ENCODE measurements at places on chromosomes 7 and 10.

GRCh38 chr10:3468919-3469638 is 296.5 kb upstream of the PITRM1 start:
- no peak for DNase-seq

GRCh38 chr10:1648648-1649047 is 88.7 kb downstream of the ADARB2 start:
- no peak for DNase-seq

- no peak for DNase-seq
These were observed 186.7 kb upstream of the KLF6 start for GRCh38 chr10:3971713-3972112.

- DNase-seq: no peak
These were observed 443.5 kb upstream of the ETV1 start for GRCh38 chr7:14432924-14433323.

DNA sequence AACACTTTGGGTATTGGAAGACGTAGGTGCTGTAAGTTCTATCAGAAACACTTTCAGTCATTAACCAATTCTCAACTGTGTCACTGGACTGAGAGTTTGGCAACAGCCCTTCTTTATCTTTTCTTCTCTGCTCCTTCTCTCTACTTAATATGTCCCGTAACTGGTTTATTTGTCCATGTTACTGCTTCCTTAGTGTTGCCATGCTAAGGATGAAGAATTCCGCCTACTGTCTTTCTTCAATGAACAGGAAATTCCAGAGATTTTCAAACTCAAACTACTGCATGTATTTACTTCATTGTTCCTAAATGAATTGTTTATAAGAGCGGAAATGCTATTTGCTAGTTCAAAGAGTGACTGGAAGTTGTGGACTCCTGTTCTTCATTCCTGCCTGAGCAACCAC is 143.7 kb downstream of the TAX1BP1 start:
- no peak for DNase-seq

DNA sequence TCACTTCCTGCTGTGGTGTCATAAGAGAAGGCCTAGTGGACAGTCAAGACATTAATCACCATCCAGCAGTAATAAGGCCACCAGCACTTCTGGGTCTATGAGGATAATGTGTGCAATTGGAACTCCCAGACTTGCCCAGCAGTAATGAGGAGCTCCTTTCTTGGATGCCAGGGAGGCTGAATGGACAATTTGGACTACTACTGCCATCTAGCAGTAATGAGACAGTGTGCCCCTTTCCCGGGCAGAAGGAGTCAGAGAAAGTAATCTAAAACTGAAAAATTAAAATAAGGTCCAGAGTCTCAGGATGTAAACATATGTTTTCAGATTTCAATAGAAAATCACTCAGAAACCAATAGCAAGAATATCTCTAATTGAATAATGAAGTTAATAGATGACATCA is 400.4 kb downstream of the CDC14C start:
- DNase-seq: no peak

- DNase-seq: no peak
These were observed 91.0 kb downstream of the MYL10 start for GRCh38 chr7:101537935-101538595.

- no peak for DNase-seq
These were observed 344.9 kb upstream of the CHRM2 start for GRCh38 chr7:136523571-136523970.

- no peak for DNase-seq
These were observed 5.0 kb upstream of the RBM17 start for GRCh38 chr10:6083523-6084475.

DNA sequence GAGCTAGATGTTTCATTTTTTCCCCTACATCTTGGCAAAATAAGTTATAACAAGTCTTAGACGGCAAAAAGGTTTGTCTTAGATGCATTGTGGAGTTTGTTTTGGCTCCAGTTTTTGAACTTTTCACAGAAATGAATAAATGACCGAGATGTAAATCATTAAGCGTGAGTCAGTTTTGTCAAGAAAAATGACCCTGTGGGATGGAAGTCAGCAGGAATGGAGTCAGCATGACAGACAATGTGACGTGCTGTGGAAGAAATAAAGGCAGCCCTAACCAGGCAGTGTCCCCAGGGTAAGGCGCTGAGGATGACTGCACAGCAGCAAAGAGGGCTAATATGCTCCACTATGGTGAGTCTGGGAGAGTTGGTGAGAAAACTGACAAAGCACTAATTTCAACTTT is 163.2 kb downstream of the NOC3L start:
- no peak for DNase-seq

- no peak for DNase-seq
These were observed 47.3 kb upstream of the CPN1 start for GRCh38 chr10:100128951-100129350.

DNA sequence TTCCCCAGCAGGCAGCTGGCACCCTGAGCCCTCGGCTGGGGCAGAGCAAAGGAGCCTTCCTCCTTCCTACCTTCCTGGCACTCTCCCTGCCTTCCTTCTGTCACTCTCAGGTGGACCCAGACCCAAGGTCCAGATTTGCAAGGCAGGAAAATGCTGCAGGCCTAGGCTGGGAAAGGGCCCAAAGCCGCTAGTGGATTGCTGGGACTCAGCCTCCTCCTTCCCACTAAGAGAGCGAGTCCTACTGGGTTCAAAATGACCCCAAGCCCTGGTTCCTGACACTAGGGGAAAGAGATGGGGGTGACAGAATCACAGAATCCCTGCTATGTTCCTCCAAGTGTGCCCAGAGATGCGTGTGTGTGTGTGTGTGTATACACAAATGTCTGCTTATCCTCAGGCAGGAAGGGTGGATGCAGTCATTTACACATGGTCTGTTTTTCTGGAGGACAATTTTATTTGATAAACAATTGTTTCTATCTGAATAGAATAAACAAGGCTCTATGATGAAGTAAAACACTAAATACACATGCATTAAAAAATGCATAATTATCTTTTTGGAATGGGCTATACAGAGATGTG is 1.3 kb upstream of the PLAU start:
- no peak for DNase-seq

GRCh38 chr7:143217806-143218205 is 4.0 kb upstream of the TAS2R40 start:
- no peak for DNase-seq

DNA sequence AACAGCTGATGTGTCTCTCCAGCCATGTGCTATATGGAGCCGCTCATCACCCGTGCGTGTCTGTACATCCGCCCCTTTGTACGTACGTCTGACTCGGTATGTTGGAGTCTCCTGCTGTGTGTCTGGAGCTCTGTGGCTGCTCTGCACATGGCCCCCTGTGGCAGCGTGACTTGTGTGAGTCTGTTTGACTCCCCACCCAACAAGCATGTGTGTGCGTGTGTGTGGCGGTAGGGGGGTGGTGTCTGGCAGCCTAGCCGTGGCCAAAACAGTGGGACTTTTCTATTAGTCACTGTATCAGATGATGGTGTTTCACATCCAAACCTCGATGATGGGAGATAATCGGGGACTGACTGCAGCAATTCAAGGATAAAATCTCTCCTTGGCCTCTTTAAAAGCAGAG is 94.1 kb downstream of the COL13A1 start:
- no peak for DNase-seq

DNA sequence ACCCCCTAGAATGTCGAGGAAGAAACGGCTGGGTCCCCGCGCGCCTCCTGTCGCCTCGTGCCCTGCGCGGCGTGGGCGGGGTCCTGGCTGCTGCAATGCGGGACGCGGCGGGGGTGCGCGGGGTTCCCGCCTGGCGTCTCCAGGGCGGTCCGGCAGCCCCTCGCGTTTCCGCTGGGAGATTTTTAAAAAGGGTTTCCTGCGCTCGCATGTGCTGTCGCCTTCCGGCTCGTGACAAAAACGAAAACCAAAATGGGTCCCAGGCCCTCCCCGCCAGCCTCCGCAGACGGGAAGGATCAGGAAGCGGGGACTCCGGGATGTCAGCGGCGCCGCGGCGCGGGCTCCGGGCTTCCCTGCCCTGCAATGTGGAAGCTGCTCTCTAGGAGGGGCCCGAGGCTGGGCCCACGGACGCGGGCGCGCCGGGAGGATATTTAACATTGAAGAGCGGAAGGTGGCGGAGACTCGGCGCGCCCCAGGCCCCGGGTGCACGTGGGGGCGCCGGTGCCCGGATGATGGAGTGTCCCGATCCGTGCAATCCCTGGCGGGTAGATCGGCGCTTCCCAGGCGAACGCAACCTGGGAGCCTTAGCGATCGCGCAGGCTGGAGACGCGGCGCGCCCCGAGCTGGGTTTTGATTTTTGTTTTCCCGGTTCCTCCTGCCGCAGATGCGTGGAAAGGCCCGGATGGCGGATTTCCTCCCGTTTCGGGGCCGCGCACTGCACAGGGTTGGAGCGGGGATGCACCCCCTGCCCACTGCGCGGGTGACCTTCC is 1.0 kb downstream of the PFKP start:
- DNase-seq: peak; percentile 25

DNA sequence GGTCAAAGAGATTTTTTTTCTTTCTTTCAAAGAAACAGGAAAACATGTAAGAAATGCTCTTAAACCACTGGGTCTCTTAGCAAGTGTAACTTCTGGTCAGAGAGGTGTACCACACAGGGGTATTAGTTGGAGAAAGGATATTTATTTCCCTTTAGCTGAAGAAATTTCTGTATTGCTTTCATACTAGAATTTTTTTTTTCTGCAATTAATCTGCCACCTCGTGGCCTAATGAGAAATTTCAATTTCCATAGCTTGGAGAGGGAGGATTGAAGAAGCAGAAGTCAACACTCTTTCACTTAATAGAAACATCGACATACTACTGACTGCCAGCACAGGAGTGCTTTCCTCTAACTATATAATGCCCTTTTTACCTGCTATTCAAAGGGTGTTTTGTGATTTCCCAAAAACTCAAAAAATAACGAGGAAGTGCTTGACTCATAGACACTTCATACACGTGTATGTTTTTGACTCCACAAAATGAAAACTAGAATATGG is 177.6 kb upstream of the NAMPT start:
- DNase-seq: no peak

DNA sequence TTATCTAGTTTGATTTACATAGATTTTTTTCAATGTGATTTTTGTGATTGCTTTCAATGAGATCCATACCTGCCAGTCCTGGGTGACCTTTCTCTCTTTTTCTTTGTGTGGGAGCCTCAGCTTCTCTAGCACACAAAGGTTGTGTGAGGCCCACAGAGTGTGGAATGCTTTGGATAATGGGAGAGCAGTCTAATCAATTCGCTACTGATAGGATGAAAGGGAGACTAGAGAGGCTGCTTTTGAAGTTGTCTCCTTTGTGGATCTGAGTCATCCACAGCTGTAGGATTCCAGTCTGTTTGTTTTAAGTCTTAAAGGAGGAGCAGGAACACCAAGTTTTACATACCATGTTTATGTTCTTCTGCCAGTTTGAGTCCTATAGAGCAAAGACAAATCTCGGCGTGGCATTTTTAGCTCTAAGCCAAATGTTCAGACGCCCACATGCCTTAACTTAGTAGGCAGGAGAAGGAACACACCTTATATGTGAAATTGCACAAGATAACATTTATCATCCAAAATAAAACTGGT is 330.0 kb downstream of the ARL4A start:
- no peak for DNase-seq

DNA sequence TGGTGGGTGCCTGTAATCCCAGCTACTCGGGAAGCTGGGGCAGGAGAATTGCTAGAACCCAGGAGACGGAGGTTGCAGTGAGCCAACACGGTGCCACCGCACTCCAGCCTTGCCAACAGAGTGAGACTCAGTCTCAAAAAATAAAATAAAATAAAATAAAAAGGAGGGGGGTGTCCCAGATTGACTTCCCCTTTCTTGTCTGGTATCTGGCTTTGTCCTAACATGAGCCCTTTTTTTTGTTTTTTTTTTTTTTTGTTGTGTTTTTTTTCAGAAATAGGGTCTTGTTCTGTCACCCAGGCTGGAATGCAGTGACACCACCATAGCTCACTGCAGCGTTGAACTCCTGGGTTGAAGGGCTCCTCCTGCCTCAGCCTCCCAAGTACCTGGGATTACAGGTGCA is 4.7 kb downstream of the CASP2 start:
- DNase-seq: no peak

GRCh38 chr7:29988424-29989256 is 961 bp downstream of the SCRN1 start:
- DNase-seq: no peak
